ENCODE measurements at places on chromosomes 12 and 14. TPM values are rescaled to one million over a fixed set of nuclear protein-coding genes. Genes with fewer than 3 reads are reported as not detected.

ACSS3 gene
- 6.3 TPM for total RNA-seq

KRT75 gene
- not detected for total RNA-seq

HSP90AA1 gene
- 2,123 TPM for total RNA-seq

AQP6 gene
- under 0.01 TPM for total RNA-seq

TEX22 gene
- total RNA-seq, result 0.28 TPM

HNRNPA1 gene
- 610 TPM for total RNA-seq

ADCY4 gene
- total RNA-seq, result 15.5 TPM

RTL1 gene
- not detected for total RNA-seq

HAL gene
- total RNA-seq, result under 0.01 TPM

MIPOL1 gene
- 5.9 TPM for total RNA-seq

All from regular cardiac myocyte (primary cell).